ENCODE measurements at places on chromosomes 6 and 20.

DNA sequence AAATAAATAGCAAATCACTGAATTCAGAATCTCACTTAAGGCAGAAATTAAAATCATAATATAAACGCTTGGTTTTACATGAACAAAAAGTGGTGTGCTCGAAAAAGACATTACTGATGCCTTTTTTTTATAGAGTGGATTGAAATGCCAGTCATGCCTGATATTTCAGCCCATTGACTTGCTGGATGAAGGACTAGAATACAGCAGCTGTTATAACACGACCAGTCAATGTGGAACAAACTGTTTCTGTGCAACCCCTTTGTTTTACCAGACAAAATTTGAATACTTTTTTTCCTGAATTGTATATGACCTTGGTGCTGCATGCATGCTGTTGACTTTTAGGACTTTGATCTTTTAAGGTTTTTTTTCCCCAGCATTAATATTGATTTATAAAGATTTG is 150.0 kb downstream of the QKI start:
- no peak for ATAC-seq

DNA sequence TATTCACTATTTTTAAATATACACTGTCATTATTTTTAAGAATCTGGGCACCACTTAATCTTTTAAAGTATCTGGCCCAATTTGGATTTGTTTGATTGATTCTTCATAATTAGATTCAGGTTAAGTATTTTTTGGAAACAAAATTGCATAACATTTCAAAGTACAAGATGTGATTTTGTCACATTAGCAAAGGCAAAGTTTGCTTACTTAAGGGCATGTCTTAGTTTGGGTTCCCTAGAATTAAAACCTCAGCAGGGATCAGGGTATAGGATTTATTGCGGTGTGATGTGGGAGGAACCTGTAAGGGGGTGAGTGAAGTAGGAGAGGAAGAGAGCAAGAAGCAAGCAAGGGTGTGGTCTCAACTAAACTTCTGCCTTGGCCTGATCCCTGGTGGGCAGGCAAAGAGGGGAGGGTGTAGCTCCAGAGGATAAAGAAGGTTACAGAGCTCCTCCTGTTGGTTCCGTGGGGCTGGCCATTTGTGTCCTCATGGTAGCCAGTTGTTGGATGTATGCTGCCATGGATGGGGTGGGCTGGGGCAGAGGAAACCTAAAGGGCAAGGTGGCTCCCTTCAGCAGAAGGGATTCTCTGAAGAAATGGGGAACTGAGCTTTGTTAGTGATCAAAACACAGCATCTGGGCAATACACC is 668.7 kb upstream of the SLC35B3 start:
- ATAC-seq, result no peak

GRCh38 chr6:145506565-145506964 is 228.8 kb downstream of the EPM2A start:
- no peak for ATAC-seq

GRCh38 chr20:46820682-46821081 is 74.0 kb upstream of the EYA2 start:
- no peak for ATAC-seq

GRCh38 chr20:15042723-15043122 is 705.3 kb upstream of the FLRT3 start:
- ATAC-seq, result no peak

DNA sequence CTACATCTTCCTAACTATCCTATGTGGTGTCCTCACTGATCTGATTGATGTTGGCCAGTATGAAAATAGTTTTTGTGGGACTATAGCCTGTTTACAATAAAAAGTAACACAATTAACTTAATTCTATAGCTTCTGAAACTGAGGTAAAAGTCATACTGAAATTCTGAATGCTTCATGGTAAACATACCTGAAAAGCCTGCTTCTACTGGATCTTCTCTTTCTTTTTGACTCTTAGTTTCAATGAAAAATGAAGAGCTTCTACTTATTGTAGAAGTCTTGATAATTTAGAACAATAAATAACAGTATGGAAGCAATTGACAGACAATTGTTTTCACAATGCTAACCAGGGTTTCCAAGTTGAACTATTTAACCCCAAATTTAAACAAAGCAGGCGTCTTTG is 383.9 kb upstream of the MMS22L start:
- no peak for ATAC-seq
